Endothelial cell of coronary artery (primary cell): ENCODE measurements at places on chromosomes 2 and 18. TPM values are rescaled to one million over a fixed set of nuclear protein-coding genes. Genes with fewer than 3 reads are reported as not detected.

Gene PRKAG3
- not detected in 2 replicates for total RNA-seq

Gene CCDC68
- total RNA-seq = 2.3 and 5.9 TPM in 2 replicates

Gene CLEC4F
- total RNA-seq = under 0.01 TPM in 1 of 2 replicates, not detected in the other

Gene RUFY4
- total RNA-seq = not detected in 2 replicates

Gene CCBE1
- 1.5 and 5.7 TPM in 2 replicates for total RNA-seq

Gene FAM168B
- total RNA-seq = 82.0 and 84.0 TPM in 2 replicates

Gene ICA1L
- 1.3 and 1.8 TPM in 2 replicates for total RNA-seq
